ENCODE measurements at places on chromosomes 1 and 21.

DNA sequence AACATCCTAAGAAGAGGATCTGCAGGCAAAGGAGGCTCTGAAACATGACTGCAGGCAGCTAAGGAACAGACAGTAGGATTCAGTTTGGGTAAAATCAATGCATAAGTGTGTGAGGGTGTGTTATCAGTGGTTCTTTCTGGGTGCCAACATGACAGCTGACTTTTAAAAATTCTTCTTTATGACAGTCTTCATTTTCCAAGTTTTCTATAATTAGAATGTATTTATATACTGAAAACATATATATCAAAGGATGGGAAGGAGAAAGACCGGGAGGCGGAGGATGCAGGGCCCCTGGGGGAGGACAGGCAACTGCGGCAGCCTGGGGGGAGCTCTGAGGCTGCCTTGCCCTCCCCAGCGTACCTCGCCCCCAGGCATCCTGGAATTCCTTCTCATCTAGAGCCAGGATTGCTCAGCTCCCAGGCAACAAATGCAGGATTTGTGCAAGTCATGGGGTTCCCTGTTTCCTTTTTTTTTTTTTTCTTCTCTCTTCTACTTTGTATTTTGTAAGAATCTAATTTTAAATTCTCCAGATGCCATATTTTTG lies 104.8 kb downstream of the CSMD2 start:
- DNase-seq: no peak

DNA sequence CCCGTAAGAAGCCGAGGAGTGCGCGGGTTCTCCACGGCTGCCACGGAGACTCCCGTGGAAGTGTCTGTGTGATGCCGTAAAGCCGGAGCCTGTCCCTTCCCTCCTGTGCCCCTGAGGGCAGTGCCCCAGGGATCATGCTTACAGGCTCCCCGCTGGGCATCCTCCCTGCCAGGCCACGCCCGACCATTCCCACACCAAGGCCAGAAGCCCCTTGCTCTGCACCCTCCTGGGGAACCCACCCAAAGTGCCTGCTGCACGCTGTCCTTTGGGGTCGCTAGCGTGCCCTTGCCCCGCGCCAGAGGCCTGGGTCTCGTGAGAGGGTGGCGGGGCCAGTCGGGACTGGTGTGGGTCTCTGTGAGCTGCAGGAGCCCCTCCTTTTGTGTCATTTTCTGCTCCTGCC lies 228.5 kb upstream of the C1orf174 start:
- no peak for DNase-seq

- DNase-seq: no peak
Observed at GRCh38 chr1:64171797-64172281, 31.6 kb upstream of the UBE2U start.

DNA sequence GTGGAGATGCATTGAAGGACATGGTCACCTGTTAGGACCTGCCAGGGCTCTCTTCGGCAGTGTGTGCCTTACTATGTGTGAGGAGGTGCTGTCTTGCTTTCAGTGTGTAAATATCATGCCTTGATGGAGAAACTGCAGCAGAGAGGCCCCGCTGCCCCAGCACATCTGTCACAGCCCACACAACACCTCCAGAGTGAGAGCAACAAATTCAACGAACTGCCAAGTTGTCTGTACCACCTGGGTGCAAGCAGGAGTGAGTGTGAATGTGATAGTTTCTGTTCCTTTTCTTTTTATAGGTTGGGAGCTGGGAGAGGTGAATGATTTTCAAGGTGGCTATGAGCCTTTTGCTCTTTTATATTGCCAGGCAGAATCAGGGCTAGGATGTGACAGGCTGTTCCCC lies 114.6 kb upstream of the KIAA0040 start:
- DNase-seq: no peak

- DNase-seq: peak; percentile 1
Observed at GRCh38 chr1:43448955-43449707, 4.6 kb downstream of the HYI start.

All from glutamatergic neuron (in vitro differentiated cells).